LHCN-M2 (cell line): ENCODE measurements at places on chromosomes 5 and 9. TPM values are rescaled to one million over a fixed set of nuclear protein-coding genes. Genes with fewer than 3 reads are reported as not detected.

C5orf47 gene
- total RNA-seq, result not detected in 2 replicates

HMCN2 gene
- 12.1 and 15.7 TPM in 2 replicates for total RNA-seq

ANXA2R gene
- 1.7 and 2.6 TPM in 2 replicates for total RNA-seq

CLIC3 gene
- 0.52 TPM in 1 of 2 replicates, not detected in the other for total RNA-seq

BARX1 gene
- not detected in 2 replicates for total RNA-seq

TRIM36 gene
- 3.9 and 5.4 TPM in 2 replicates for total RNA-seq

PTPN3 gene
- 0.29 and 0.38 TPM in 2 replicates for total RNA-seq

PDGFRB gene
- 7.9 and 8.7 TPM in 2 replicates for total RNA-seq

PBX3 gene
- total RNA-seq, result 38.1 and 44.4 TPM in 2 replicates

CMBL gene
- total RNA-seq, result 2.9 and 4.0 TPM in 2 replicates

SERINC5 gene
- 6.7 and 15.6 TPM in 2 replicates for total RNA-seq

SLC45A2 gene
- total RNA-seq, result 0.19 TPM in 1 of 2 replicates, not detected in the other

CTXN3 gene
- not detected in 2 replicates for total RNA-seq

CDKN2AIPNL gene
- 40.8 and 43.3 TPM in 2 replicates for total RNA-seq

FOXI1 gene
- not detected in 2 replicates for total RNA-seq

SPINK1 gene
- not detected in 2 replicates for total RNA-seq

RABGAP1 gene
- 22.2 and 28.8 TPM in 2 replicates for total RNA-seq

LRRC70 gene
- total RNA-seq, result 0.17 and 0.83 TPM in 2 replicates

ADGRD2 gene
- total RNA-seq, result not detected in 2 replicates

HAVCR2 gene
- 0.06 and 0.17 TPM in 2 replicates for total RNA-seq

TMEM171 gene
- total RNA-seq, result 62.6 and 65.9 TPM in 2 replicates

SLCO6A1 gene
- not detected in 2 replicates for total RNA-seq

PRDM9 gene
- total RNA-seq, result not detected in 2 replicates

CCL19 gene
- not detected in 2 replicates for total RNA-seq

RFESD gene
- total RNA-seq, result 1.9 TPM in 2 replicates

S1PR3 gene
- total RNA-seq, result 3.2 and 3.5 TPM in 2 replicates

CTNNAL1 gene
- total RNA-seq, result 72.3 and 72.8 TPM in 2 replicates

ZFAND5 gene
- total RNA-seq, result 59.8 and 67.0 TPM in 2 replicates

DAB2 gene
- total RNA-seq, result 25.0 and 39.7 TPM in 2 replicates

GPR150 gene
- 1.3 and 1.6 TPM in 2 replicates for total RNA-seq

NFIB gene
- 9.0 and 13.0 TPM in 2 replicates for total RNA-seq

NXNL2 gene
- total RNA-seq, result 1.7 and 2.5 TPM in 2 replicates

FOXD4L3 gene
- not detected in 2 replicates for total RNA-seq

MORN5 gene
- total RNA-seq, result not detected in 2 replicates

ANXA6 gene
- total RNA-seq, result 777 and 795 TPM in 2 replicates

ST8SIA4 gene
- total RNA-seq, result 11.2 and 13.9 TPM in 2 replicates

ZNF462 gene
- total RNA-seq, result 11.3 and 14.6 TPM in 2 replicates

QRFP gene
- total RNA-seq, result not detected in 2 replicates

PRRX2 gene
- total RNA-seq, result not detected in 2 replicates

TAS2R1 gene
- total RNA-seq, result not detected in 2 replicates

ANGPTL2 gene
- total RNA-seq, result 13.5 and 36.2 TPM in 2 replicates

RNF224 gene
- total RNA-seq, result 0.06 and 0.23 TPM in 2 replicates

C9orf43 gene
- total RNA-seq, result 0.19 and 0.29 TPM in 2 replicates

MRPL50 gene
- total RNA-seq, result 13.5 and 14.6 TPM in 2 replicates

MYMK gene
- 0.63 TPM in 1 of 2 replicates, not detected in the other for total RNA-seq

SEMA5A gene
- 11.4 and 12.8 TPM in 2 replicates for total RNA-seq

UBTD2 gene
- 17.6 and 26.1 TPM in 2 replicates for total RNA-seq

IFNA21 gene
- total RNA-seq, result not detected in 2 replicates

CFAP90 gene
- 0.26 TPM in 1 of 2 replicates, not detected in the other for total RNA-seq

GZMA gene
- total RNA-seq, result not detected in 2 replicates

NR2F1 gene
- 16.8 and 17.1 TPM in 2 replicates for total RNA-seq

MEIKIN gene
- not detected in 2 replicates for total RNA-seq
